CD4-positive, alpha-beta T cell treated with Interleukin-10 for 1 hour (primary cell): ENCODE measurements at places on chromosomes 5 and 9.

DNA sequence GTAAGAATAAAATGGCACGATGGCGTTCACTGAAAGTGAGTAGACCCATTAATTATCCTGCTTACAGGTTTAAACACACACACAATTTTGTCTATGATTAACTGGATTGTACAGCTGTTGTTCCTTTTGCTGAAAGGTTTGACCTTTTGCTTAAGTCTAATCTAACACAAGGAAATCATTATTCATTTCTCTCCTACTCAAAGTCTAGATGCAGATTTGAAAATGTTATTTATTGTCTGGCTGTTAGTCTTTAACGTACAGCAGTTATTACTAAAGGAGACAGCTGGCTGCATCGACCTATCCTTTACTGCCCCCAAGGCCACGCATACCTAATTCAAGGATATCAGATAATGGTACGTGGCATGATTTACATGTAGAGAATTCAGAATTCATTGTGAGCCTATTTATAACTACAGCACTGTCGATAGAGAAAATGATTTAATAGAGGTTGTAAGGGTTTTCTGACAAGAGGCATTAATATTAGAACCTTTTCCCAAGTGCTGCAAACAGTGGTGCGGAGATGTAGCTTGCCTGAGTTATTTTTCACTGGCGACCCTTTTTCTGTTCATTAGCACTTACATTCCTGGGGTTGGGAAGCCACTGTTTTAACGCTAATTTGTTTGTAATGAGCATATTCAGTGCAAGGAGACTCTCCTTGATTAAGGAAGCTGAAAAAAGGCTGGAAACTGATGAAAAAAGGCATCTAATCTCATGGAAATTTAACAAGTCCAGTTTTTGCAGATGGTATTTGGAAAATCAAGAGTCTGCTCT lies 368.4 kb upstream of the GRAMD2B start:
- no peak for DNase-seq

- no peak for DNase-seq
These were observed 11.3 kb upstream of the SVEP1 start for GRCh38 chr9:110590816-110591215.

- no peak for DNase-seq
These were observed 53.7 kb downstream of the ZNF462 start for GRCh38 chr9:106916466-106917235.

DNA sequence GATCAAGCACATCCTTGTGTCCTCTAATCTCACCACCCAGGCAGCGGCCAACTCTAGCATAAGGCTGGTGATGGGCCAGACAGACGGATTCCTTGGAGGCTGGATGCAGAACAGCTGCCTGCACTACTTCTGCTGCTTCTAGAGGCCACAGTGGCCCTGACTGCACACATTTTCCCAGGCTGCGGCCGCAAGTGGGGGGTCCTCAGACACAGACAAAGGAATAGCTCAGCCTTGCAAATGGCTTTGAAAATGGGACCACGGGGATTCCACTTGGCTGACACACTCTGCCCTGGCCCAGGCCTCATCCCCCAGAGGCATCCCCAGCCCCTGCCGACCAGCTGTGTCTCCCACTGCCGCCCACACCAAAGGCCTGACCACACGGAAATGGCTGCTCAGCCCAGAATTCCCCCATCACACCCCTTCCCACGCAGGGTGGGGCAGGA lies 540.8 kb downstream of the BNC2 start:
- no peak for DNase-seq

- DNase-seq, result no peak
These were observed 3.2 kb downstream of the CD180 start for GRCh38 chr5:67193439-67193807.
